ENCODE measurements at places on chromosomes 2 and 18.
A peak's percentile ranks its signal among the peaks of the same experiment; 100 is the strongest.

- no peak for DNase-seq
Observed at GRCh38 chr2:174135981-174136380, 112.4 kb downstream of the OLA1 start.

DNA sequence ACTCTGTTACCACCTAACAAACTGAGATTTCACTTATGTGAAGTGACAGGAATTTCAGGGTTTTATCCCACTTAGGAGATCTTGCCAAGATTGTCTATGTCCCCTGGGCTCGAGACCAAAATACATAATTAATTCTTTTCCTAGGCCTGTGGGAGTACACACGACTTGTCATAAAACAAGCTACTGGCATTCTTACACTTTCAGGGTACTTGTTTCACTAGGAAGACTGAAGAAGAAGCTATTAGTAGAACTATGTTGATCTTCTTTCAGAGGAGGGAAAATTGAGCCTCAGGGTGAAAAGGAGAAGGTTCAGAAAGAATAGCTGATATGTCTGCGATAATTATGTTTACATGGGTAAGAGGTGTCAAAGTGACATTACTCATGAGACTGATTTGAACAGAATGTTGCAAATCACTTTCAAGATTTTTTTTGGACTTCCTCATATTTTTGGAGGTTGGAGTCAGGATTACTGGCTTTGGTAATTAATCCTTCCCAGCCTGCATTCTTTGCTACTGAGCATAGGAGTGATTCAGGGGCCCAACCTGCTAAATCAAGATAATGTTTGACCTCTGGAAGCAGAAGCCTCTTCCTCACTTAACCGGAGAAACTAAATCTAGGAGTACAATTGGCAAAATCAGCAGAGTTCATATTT is 240.0 kb upstream of the NT5C1B start:
- DNase-seq: peak; percentile 22

GRCh38 chr18:63949068-63949737 is at the start of gene HMSD:
TSS of gene HMSD (plus strand) at chr18:63949301. CDS start at chr18:63953456, 4,155 bp downstream.
- peak; percentile 28 for DNase-seq

DNA sequence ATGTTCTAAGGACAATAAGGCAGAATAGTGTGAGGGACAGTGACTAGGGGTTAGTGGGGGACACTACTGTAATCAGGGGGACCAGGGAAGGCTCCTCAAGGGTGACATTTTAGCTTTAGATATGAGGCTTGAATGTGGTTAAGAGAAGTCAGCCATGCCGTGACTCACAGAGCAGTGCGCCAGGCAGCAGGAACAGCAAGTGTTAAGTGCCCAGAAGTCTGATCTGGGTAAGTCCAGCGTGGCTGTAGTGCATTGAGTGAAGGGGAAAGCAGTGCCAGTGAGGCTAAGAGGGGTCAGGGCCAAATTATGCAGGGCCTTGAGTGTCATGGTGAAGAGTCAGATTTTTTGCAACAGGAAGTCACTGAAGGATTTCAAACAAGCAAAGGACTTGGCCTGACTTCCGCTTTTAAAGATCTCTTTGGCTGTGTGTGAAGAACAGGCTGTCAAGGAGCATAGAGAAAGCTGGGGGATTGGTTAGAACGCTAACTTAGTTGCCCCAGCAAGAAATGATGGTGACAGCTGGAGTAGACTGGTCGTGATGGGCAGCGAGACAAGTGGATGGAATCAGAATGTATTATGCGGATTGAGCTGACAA is 151.5 kb downstream of the MSH2 start:
- DNase-seq: no peak

- DNase-seq: no peak
Observed at GRCh38 chr18:27724362-27724761, 452.6 kb downstream of the CDH2 start.

- no peak for DNase-seq
Observed at GRCh38 chr2:120862201-120863060, 126.8 kb downstream of the GLI2 start.

DNA sequence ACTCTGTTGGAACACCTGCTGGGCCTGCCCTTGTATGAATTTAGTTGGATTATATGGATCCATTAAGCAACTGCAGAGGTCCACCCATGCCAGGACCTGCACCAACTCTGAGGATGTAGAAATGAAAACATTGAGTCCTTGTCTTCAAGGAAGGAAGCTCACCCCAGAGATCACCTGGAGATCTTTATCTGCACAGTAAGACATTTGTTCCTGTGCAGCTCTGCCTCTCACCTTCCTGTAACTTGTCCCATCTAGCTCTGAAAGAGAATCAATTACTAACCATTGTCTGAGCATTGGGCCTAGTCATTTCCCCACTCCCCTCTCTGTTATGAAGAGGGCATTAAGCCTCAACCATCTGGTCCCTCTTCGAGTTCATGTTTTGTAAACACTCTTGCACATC is 105.2 kb upstream of the YWHAQ start:
- DNase-seq: no peak

DNA sequence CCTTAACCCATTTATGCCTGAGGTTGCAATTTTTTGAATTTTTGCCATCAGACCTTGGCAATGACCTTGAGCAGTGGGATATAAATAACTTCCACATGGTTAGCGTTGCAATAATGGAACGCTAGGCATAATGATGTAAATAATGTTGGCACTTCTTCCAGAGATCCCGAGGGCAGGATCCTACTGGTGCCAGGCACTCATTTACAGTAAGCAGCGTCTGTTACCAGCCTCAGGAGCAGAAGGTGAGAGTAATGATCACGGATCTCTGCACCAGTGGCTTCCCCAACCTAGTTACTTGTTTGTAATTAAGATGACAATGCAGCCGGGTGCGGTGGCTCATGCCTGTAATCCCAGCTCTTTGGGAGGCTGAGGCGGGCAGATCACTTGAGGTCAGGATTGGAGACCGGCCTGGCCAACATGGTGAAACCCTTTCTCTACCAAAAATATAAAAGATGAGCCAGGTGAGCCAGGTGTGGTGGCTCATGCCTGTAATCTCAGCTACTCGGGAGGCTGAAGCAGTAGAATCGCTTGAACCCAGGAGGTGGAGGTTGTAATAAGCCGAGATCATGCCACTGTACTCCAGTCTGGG is 41.9 kb downstream of the CPO start:
- DNase-seq: no peak

DNA sequence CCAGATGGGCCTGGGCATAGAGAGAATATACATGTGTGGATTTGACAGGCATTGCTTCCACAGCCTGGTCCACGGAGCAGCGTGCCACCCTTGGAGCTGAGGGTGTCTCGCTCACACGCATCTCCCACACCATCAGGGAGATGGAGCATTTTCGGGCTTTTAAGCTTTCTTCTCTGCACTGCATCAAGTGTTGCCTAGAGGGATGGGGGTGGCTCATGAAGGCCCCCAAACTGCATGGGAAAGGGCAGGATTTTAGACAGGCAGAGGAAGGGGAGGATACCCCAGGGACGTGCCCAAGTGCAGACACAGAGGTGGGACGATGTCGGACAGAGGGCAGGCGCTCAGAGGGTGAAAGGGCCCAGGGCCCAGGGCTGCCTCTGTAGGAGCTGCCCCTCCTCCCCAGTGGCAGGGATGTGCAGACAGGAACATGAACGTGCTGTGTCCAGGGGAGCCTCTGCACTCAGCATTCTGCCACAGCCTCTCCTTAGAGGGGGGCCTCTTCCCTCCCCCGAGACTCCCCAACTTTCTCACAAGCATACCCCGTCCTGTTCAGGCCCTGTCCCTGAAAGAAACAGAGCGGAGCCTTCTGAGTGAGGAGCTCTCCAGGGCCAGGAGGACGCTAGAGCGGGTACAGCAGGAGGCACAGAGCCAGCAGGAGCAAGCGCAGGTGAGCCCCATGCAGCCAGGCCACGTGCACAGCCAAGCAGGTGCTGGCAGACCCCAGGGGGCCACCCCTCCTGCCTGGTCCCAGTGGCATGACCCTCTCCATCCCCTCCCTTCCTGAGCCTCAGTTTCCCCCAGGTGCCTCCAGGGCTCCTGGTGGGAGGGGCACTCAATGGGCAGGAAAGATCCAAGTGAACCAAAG is 42.9 kb upstream of the SNED1 start:
- no peak for DNase-seq

DNA sequence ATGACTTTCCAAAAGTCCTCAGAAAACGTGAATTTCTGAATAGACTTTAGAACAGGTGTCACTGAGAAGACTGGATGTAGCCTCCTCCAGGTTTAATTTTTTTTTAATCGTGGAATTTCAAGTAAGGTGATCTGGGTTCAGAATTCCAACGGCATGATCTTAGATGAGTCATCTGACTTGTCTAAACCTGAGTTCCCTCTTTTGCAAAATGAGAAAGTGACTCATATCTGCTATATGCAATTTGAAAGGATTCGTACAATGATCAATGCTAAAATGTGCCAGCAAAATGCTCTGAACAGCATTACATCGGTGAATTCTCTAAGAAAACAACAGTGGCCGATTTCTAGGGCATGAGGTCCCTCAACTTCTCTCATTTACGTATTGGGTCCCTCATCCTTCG is 69.1 kb upstream of the ZNF516 start:
- DNase-seq: no peak

GRCh38 chr2:219727771-219728429 is 100.5 kb downstream of the SLC4A3 start:
- no peak for DNase-seq

GRCh38 chr2:224958462-224958857 is 83.8 kb downstream of the DOCK10 start:
- DNase-seq: no peak

- DNase-seq: no peak
Observed at GRCh38 chr2:98944775-98945174, 8.8 kb upstream of the CRACDL start.

DNA sequence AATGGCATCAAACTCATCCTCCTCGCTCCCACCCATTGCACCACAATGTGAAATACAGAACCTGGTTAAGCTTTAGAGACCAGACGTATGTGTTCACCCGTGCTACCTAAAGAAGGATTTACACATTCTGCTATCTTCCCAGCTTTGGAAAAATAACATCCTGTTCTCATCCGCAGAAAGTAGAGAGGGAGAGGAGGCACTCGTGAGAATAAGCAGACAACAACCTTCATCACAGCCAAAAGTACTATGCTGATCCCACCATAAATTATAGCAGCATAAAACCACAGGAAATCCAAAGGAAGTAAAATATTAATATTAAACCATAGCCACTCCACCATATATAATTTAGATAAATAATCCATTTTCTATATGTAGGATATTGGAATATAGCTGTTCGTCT is 111.7 kb upstream of the NRP2 start:
- DNase-seq: no peak

DNA sequence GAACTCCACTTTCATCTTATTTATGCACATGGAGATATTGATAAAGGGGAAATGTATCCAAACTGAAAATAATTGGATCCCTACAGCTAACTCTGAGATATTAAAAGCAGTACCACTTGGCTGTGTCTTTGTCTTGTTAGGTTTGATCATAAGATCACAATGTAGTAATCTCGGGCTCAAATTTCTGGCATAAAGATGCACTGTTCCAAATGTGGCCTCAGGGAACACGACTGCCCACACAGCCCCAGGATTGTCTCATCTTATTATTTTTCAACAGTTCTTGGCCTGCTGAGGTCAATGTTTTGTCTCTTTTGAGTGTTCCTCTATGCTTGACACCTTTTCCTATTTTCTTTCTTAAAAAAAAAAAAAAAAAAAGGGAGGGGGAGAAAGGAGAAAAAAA is 114.1 kb downstream of the GBX2 start:
- no peak for DNase-seq

- DNase-seq: no peak
Observed at GRCh38 chr2:9844036-9844483, 786 bp downstream of the TAF1B start.

DNA sequence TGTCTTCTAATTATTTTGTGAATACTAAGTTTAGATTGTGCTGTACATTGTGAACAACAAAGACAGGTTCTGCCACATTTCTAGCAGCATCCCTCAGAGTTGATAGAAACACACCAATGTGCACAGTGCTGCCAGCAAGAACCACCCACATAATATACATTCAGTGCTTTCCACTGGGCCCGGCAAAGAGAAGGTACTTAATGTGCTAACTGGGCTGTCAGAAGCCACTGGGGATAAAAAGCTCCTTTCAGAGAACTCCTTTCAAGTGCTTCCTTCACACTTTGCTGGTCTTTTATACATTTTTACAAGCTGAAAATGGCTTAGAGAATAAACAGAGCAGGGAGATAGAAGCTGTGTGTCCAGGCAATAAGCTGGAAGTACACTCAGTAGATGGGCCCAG is 58.0 kb upstream of the CAPN13 start:
- DNase-seq: no peak

DNA sequence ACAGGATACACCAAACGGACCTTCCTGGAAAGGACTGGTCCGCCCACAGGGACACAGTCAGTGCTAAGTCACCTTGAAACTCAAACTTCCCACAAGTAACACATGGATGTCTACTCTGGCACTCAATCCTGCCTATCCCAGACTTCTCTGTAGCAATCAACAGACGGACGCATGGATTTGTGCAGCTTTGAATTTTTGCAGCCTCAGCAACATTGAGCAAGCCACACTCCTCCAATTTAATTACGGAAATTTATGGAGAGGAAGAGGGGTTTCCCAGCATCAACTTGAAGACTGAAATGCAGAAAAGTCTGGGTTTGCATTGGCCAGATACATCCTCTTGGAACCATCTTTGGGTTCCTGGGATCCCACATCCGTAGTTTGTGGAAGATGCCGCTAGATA is 26.2 kb downstream of the DNER start:
- DNase-seq: no peak

Data from HT-29 (cell line).